HCEC 1CT (cell line): ENCODE measurements at places on chromosomes 6 and 20.

DNA sequence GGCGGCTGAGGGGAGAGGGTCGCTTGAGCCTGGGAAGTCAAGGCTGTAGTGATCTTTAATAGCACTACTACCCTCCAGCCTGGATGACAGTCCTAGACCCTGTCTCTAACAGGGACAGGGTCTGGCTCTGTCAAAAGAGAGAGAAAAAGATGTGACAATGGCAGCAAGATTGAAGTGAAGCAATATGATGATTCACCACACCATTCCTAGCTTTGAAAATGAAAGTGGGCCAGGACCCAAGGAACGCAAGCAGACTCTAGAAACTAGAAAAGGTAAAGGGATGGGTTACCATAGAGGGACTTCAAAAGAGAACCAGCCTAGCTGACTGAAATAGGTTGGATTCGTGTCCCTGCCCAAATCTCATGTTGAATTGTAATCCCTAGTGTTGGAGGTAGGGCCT is 426.9 kb downstream of the HTR1B start:
- no peak for DNase-seq

GRCh38 chr20:11790046-11790445 is 127.6 kb upstream of the BTBD3 start:
- DNase-seq, result no peak

GRCh38 chr6:30213667-30213956 is 406 bp upstream of the TRIM26 start:
- DNase-seq, result no peak

- peak; percentile 30 for DNase-seq
Observed at GRCh38 chr20:45934046-45934585, 367 bp upstream of the PCIF1 start.

GRCh38 chr6:169092375-169092774 is 161.3 kb downstream of the THBS2 start:
- DNase-seq, result no peak

DNA sequence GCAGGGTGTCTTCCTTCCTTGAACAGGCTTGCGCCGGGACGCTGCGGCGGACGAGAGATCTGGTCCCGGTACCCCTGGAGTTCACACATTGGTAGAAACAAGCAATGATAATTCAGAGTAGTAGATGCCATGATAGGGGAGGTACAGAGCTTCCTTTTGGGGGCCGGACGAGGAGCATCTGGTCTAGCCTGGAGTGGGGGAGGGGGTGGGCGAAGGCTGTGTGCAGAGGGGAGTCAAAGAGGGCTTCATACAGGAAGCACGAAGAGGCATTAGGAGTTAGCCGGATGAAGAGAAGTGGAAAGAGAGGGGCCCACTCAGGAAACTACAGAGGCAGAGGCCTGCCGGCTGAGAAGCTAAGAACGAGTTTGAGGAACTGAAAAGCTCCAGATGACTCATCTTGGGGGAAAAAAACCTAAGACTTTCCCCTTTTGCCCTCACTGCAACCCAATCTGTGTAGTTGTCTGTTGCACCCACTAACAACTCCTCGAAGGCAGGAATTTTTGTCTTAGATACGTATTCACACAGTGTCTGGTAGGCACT is 611 bp downstream of the CNPY3 start:
- DNase-seq, result peak; percentile 72

GRCh38 chr6:168272415-168273325 is 46.9 kb downstream of the DACT2 start:
- no peak for DNase-seq

DNA sequence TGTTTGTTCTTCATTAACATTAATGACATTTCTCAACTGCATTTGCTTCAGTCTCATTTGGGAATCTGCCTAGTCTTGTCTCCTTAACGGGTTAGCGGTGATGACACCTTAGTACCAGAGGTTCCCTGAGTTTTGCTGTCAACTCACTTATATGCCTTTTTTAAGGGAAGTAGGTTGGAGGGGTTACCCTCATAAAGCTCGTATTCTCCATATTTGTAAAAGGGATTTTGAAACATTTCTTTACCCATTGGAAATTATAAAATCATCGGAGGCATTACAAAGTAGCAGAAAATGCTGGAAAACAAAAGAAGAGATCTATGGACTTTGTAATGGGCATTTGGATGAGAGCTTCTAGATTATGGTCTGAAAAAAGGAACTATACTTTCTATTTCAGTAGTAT is 88.7 kb upstream of the PRDM1 start:
- no peak for DNase-seq

DNA sequence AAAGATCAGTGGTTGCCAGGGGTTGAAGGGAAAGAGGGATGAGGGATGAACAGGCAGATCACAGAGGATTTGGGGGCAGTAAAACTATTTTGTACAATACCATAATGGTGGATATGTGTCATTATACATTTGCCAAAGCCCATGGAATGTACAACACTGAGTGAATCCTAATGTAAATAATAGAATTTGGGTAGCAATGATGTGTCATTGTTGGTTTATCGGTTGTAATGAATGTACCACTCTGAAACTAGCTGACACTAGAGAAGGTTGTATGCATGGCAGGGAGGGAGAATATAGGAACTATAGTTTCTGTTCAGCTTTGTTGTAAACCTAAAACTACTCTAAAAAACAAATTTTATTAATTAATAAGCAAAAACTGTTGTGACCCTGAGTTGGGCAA is 17.8 kb upstream of the ASF1A start:
- peak; percentile 70 for DNase-seq

GRCh38 chr6:4055420-4056041 is 23.4 kb downstream of the FAM217A start:
- peak; percentile 90 for DNase-seq

DNA sequence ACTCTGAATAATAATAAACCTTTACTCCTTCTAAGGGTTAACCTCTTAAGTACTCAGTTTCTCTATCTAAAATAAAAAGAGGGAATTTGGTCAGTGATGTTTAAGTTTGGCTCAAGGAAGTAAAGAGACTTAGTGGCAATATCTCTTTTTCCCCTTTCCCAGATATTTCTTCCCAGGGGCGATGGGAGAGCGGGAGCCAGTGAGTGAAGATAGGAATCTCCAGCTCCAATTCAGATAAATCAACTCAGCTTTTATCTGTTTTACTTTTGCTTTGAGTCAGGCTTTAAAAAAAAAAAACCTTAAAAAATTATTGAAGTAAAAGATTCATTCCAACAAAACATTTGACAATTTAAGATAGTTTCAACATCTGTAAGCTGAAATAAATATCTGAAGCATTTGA is 45.4 kb upstream of the SNRPB2 start:
- no peak for DNase-seq

DNA sequence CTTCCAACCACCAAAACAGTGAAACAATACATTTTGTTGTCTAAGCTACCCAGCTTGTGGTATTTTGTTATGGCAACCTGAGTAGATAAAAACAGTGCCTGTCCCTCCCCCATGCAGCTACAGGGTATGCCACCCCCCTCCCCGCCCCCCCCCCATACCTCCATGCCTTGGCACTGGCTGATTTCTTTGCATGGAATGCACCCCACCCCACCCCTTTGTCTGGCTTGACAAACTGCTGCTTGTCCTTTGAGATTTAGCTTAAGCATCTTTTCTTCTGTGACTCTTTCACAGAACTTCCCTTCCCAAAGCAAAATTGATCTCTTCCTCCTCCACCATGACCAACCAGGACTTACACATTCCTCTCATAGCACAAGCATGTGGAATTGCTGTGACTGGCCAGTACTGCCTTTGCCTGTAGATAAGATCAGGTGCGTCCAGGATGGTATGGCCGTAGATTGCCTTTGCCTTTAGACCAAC is 64.6 kb upstream of the ADGRF1 start:
- no peak for DNase-seq

GRCh38 chr6:56772737-56773184 is 130.1 kb upstream of the DST start:
- peak; percentile 82 for DNase-seq

- DNase-seq, result no peak
Observed at GRCh38 chr6:123733180-123733579, 70.5 kb upstream of the NKAIN2 start.

- DNase-seq, result no peak
Observed at GRCh38 chr20:58402827-58403226, 13.8 kb downstream of the VAPB start.

- DNase-seq, result no peak
Observed at GRCh38 chr6:167906899-167907298, 80.2 kb downstream of the AFDN start.

GRCh38 chr6:123769431-123769830 is 34.2 kb upstream of the NKAIN2 start:
- DNase-seq, result no peak

DNA sequence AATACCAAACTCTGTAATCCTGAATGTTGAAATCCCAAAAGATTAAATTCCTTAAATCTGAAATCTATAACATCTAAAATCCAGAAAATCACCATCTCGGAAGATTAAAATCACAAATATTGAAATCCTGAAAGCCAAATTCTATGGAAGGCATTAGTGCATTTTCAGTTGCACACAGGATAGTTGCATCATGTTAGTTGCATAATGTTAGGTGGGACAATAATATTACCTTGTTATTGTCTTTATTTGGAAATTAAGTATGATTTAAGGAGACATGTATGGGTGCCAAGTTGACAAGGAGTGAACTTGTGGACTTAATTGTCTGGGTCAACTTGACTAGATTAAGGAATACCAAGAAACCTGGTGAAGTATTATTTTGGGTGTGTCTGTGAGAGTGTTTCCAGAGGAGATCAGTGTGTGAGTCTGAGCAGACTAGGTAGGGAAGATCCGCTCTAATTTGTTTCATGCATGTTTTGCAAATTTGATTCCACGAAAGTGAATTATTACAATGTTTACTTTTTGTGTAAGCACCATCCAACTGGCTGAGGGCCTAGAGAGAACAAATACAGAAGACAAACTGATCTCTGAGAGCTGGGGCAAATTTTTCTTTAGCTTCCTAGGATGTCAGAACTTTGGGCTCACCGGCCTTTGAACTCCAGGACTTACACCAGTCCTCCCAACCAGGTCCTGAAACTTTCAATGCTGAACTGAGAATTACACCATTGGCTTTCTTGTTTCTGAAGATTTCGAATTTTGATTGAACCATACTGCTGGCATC is 545.1 kb upstream of the IRAK1BP1 start:
- no peak for DNase-seq

- DNase-seq, result peak; percentile 78
Observed at GRCh38 chr6:11702500-11703130, 76.0 kb downstream of the ADTRP start.

DNA sequence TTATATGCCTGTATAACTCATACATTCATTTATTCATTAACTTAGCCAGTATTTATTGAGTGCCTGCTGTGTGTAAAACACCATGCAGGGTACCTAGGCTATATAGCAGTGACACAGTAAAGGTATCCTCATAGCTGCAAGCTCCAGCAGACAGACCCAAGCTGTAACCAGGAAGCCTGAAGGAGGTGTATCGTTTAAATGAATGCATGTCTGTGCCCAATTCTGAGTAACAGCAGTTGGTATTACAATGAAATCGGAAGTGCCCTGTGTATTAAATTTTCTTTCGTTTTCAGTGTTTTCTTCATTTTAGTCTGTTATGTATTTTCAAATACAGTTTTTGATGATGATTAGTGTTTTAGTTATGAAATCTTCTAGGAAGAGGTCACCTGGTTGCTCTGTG is 485.8 kb upstream of the SOX4 start:
- no peak for DNase-seq

GRCh38 chr20:24684421-24684871 is 215.0 kb downstream of the SYNDIG1 start:
- DNase-seq, result no peak

- no peak for DNase-seq
Observed at GRCh38 chr20:59971428-59971827, 13.2 kb downstream of the CDH26 start.

GRCh38 chr6:152055517-152055916 is 248.0 kb downstream of the ESR1 start:
- DNase-seq, result no peak
